ENCODE measurements at places on chromosomes 3 and 15.

- no peak for DNase-seq
Measured at GRCh38 chr3:37170060-37170459, 4.3 kb downstream of the LRRFIP2 start.

DNA sequence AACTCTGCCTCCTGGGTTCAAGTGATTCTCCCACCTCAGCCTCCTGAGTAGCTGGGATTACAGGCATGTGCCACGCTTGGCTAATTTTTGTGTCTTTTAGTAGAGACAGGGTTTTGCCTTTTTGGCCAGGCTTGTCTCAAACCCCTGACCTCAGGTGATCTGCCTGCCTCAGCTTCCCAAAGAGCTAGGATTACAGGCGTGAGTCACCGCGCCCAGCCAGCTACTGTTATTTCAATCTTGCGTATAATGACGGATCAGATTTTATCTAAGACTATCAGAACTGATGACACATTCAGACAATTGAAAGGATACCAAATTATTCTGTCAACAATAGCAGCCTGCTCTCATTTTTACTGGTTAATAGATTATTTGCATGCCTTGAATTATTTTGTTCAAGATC lies 612.2 kb downstream of the ZIC1 start:
- DNase-seq: no peak

- no peak for DNase-seq
Measured at GRCh38 chr3:4079339-4080195, 223.6 kb upstream of the SETMAR start.

DNA sequence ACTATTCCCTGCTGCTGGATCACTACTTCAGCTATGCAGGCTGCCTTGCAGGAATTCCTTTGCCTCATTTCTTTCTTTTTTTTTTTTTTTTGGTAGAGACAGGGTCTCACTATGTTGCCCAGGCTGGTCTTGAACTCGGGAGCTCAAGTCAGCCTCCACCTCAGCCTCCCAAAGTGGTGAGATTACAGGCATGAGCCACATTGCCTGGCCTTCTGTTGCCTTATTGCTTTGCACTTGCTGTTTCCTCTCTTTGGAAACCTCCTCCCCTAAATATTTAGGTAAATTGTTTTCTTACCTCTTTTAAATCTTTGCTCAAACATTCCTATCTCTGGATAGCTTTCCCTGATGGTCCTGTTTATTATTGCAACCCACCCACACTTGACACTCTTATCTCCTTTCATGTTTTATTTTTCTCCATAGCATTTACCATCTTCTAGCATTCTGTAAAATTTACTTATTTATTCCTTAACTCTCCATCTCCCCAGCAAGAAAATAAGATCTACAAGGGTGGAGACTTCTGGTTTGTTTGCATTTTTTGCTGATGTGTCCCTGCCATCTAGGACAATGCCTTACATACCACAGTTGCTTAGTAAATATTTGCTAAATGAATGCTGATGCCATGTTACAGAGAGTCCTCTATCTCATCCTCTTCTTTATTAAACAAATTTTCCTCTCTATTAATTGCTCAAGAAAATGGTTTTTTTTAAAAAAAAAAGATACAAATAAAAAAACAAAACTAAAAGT lies 134.8 kb downstream of the P2RY1 start:
- no peak for DNase-seq

DNA sequence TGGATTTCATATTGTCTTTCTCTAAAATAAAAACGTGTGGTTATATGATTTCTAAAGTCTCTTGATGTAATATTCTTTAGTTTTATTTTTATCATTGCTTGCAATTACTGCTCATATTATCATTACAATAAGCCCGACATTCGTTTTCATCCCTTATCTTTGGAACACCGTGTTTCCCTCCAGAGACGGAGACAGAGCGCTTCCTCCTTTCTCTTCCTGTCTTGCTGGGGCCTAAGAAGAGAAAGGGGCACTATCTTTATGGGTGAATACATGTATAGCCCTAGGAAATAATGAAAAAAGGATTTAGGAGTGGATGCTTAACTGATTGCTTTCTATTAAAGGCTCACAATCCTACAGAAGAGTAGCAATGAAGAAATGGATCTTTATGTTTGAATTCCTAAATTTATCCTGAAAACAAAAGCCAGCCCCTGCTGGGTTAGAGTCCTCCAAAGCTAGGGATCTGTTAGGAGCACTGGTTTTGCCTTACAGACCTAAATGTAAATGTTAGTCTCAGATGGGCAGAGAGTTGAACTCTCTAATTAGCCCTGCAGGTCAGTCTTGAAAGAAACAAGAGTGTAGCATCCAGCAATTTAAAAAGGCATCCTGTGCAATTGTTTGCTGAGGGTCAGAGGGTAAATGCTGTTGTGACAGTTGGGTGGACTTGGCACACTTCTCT lies 145.1 kb downstream of the TP63 start:
- DNase-seq: no peak

DNA sequence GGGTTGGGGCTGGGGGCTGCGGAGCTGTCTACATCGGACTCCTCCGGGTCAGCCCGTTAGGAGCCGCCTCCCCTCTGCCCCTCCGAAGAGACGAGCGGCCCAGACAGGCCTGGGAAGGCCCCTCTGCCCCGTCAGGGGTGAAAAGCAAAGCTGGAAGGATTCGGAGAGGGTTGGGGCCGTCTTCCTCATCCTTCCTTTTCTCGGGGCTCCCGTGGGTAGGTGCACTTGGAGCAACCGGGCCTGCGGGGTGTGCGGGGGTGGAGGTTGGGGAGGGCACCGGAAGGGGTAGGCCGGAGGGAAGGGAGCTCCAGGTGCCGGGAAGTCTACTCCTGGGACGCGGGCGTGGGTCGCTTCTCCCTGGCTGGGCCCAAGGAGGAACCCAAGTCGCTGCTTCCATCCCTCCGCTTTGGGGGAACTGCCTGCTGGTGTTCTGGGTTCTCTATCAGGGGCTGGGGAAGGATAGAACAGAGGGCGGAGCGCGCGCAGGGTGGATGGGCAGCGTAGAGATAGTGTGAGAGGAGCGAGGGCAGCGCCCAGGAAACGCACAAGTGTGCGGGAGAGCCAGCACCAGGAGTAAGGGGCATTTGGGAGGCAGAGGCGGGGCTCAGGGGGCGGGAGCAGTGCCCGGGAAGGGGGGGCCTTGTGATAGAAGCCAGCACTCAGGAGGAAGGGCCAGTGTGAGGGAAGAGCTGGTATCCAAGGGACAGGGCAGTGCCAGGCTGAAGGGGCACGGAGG lies 590 bp downstream of the POLR2H start:
- no peak for DNase-seq

- no peak for DNase-seq
Measured at GRCh38 chr3:50236484-50237132, 604 bp downstream of the GNAI2 start.

DNA sequence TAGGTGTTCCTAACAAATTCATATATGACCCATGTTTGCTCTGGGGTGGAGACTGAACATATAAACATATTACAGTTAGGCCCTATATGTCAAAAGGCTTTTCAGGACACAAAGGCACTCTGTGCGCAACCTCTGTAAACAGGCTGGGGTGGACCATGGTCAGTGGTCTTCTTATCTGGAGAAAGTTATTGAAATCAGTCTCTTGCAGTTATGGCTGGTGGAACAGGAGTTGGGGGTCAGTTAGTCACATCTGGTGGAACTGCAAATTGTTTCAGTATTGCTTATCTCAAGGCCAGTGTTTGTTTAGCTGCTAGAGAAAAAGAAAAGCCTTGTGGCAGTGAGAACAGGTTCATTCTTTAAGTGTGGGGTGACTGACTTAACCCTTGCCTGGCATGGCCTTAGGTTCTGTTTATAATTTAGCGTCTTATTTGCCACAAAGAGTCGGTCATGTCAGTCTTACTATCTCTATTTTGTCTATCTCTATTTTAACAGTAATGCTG lies 5.9 kb upstream of the GP9 start:
- DNase-seq: no peak

DNA sequence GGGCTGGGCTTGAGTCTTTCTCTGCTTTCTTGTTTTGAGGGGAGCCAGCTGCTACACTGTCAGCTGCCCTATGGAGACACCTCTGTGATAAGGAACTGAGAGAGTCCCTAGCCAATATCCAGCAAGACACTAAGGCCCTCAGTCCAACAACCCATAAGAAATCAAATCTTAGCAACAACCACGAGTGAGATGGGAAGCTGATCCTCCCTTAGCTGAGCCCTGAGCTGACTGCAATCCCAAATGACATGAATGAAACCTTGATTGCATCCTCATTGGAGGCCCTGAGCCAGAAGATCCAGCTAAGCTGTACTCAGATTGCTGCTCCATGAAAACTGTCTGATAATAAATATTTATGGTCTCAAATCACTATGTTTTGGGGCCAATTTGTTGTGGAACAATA lies 302.1 kb upstream of the MME start:
- no peak for DNase-seq

- no peak for DNase-seq
Measured at GRCh38 chr3:53230041-53230621, 25.7 kb downstream of the TKT start.

- no peak for DNase-seq
Measured at GRCh38 chr3:195306369-195306768, 35.4 kb upstream of the XXYLT1 start.

- DNase-seq: no peak
Measured at GRCh38 chr3:125594581-125595011, 701 bp downstream of the OSBPL11 start.

- no peak for DNase-seq
Measured at GRCh38 chr15:33188641-33189257, 5.8 kb downstream of the FMN1 start.

DNA sequence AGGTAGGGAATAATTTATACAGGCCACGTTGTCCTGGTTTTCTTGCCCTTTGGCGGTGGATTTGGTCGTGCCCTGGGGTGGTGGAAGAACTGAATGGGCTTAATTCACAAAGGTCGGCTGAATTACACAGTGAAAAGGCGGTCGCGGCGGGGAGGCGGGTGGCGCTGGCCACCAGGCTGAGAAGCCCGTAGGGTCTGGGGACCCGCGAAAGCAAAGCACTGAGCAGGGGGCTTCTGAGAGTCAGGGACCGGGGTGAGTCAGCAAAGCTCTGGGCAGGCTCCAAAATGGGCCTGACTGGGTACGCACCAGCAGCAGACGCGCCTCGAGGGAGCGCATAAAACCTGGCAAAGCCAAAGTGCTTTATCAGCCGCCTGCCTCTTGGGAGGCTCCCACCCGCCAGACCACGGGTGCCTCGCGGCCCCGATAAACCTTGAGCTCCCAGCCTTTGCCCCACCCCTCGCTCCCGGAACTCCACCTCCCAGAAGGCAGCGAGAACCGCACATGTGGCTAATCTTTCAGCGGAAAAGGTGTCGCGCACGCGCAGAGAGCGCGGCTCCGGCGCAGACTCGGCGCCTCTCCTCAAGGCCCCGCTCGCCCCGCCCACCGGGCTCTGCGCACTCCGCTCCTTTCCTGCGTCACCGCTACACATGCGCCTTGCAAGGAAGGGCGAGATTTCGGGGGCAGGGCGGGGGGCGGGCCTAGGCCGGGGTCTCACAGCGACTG lies 377 bp upstream of the ABCF3 start:
- DNase-seq: peak; percentile 94

DNA sequence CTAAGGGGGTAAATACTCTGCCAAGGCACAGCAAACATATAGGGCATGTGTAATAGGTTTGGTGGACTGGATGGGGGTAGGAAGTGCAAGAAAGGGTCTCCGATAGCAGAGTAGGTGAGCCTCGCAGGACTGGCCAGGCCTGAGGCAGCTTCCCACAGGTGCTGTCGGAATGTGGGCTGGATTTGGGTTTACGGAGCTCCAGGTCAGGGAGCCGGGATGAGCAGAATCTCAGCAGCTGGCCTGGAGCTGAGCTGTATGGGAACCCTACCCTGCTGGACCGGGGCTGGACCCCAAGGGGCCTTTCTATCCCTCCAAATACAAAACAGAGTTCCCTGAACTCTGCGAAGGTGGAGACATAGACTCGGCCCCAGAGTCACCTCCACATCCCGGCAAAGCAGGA lies 15.0 kb downstream of the KLF15 start:
- DNase-seq: no peak

DNA sequence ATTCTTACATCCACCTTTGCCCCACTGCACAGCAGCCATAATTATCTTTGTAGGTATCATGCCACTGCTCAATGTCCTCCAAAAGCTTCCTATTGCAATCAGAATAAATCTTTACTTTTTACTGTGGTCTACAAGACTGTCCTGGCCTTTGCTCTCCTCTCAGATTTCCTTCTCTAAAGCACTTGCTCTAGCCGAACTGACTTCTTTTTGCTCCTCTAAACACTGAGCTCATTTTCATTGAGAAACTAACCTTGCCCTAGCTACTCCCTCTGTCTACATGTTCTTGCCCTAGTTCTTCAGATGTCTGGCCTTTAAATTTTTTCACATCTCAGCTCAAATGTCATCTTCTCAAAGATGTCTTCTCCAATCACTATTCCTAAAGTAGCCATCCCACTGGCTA lies 342.8 kb downstream of the TBC1D5 start:
- DNase-seq: no peak

DNA sequence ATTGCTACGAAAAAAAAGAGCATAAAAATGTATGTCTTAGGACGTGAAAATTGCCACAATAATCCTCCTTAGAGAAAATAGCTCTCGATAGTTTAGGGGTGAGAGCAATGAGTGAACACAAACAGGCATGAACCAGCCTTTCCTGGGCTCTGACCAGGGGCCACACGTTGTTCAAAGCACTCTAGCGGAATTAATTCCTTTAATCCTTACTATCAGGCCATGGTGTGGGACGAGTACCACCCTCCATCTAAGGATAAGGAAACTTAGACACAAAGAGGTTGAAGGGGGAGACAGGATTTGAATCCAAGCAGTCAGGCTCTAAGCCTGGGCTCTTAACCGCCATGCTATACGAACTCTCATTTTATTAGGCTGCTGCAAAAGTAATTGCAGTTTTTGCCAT lies 81.9 kb upstream of the CACNA2D3 start:
- DNase-seq: no peak

DNA sequence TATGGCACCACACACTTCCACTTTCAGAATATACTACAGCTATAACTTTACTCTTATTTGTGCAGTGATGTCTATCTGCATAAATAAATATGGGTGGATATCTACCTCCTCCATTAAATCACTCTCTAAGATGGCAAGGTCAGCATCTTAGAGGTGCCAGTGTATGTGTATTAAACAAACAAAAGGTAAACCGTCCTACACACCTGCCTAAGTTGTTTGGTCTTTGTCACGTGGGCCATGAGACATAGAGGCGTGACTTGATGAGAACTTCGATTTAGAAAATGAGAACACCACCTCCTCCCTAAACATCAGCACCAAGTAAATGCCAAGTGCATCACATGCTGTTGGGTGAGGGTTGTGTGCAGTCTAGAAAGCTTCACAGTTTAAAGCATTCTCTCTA lies 310.6 kb downstream of the GRM7 start:
- no peak for DNase-seq

GRCh38 chr15:28026764-28027713 lies 72.1 kb downstream of the OCA2 start:
- DNase-seq: no peak

DNA sequence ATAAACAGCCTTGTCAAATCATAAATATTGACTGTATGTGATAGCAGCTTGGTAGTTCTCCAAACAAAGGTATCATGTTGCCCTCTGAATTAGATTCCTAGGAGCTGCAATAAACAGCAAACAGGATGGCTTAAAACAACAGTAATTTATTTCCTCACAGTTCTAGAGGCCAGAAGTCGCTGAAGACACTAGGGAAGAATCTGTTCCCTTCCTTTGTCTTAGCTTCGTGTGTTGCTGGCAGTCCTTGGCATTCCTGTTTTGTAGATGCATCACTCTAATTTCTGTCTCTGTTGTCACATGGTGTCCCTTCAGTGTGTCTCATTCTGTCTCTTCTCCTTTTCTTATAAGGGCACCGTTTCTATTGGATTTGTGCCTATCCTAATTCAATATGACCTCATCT lies 679.3 kb downstream of the OTOL1 start:
- no peak for DNase-seq

- peak; percentile 35 for DNase-seq
Measured at GRCh38 chr3:36804295-36805055, 40.1 kb upstream of the DCLK3 start.

- no peak for DNase-seq
Measured at GRCh38 chr3:61111825-61112224, 139.4 kb downstream of the FHIT start.

Measured in D721Med (cell line).